ENCODE measurements at places on chromosomes 5 and 9.
A peak's percentile ranks its signal among the peaks of the same experiment; 100 is the strongest.

GRCh38 chr9:206481-206880 is 8.2 kb upstream of the DOCK8 start:
- no peak for DNase-seq

GRCh38 chr5:8316608-8317280 is 447.8 kb downstream of the MTRR start:
- DNase-seq = no peak

DNA sequence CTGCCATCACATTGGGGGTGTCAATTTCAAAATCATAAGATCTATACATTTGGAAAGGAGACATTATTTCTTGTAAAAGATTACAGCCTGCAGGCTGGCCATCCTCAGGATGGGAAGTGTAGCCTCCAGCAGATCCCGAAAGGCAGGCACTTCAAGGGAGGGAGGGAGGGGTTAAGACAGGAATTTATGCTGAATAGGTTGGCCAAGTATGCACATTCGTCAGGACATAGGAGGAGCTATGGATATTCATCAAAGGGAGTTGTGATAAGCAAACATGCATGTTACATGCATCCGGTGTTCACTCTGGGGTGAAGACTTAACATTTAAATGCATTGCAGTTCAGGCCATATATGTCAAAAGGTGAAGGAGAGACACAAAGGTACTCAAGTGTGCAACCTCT is 119.4 kb downstream of the CEP120 start:
- no peak for DNase-seq

DNA sequence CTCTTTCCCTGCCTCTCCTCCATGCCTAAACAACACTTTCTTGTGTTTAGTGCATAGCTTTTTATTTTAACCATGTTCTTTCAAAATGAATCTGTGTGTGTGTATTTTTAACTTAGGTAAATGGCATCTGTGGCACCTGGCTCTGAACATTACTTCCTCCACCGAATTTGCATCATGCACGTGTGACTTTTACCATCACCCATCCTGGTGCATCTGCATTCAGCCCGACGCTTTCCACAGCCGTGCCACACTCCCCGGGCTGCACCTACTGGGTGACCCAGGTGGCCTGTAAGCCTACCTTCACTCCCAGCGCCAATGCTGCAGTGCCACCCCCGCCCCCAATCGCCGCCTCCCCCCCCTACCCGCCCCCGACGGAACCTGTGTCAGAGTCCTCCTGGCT is 12.7 kb upstream of the FCN1 start:
- no peak for DNase-seq

DNA sequence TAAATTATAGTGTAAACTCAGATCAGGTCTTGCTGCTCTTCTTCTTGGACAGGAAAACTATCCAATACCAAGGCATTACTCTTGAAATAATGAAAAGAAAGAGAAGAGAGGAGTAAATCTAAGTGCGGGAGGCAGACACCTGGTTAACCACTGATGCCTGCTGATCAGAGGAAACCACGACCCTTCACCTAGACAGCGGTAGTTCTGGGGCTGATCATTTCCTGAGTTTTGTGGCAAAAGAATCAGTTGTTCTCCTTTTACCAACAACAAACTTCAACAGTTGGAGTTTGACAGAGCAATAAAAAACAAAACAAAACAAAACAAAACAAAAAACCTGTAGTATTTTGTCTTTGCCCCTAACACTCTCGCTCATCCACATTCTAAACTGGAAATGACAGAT is 3.0 kb downstream of the RLN1 start:
- DNase-seq = peak; percentile 21

DNA sequence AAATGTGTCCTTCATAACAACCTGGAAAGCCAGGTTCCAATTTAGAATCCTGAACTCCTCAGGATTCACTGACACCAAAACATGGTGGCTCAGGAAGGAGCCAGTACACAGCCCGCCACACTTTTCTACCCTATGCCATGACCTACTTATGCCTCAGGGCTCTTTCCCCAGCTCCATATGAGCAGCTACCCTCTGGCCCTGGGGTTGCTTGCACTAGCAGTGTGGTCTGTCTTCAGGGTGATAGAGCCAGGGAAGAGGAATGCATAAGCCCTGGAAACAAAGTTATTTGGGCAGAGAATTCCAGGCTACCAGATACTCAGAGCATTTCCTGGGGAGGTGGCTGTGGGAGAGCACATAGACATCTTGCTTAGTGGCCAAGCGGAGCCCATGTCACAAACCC is 15.0 kb upstream of the ECM2 start:
- no peak for DNase-seq

DNA sequence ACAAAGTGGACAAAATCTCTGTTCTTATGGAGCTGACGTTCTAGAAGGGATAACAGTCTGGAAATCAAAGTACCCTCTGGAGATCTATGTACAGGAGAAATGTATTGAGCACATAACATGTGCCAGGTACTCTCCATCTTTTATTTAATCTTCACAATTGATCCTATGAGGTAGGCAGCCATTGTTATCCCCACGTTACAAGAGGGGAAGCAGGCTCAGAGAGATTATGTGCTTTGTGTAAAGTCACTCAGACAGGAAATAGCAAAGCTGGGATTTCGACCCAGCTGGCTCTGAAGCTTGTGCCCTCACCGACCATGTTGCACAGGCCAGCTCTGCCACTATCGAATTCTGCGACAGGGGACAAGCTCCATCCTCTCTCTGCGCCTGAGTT is 21.5 kb downstream of the PDGFRB start:
- no peak for DNase-seq

All from T-helper 17 cell (primary cell).